ENCODE measurements at places on chromosomes 12 and 14. TPM values are rescaled to one million over a fixed set of nuclear protein-coding genes. Genes with fewer than 3 reads are reported as not detected.

DNA sequence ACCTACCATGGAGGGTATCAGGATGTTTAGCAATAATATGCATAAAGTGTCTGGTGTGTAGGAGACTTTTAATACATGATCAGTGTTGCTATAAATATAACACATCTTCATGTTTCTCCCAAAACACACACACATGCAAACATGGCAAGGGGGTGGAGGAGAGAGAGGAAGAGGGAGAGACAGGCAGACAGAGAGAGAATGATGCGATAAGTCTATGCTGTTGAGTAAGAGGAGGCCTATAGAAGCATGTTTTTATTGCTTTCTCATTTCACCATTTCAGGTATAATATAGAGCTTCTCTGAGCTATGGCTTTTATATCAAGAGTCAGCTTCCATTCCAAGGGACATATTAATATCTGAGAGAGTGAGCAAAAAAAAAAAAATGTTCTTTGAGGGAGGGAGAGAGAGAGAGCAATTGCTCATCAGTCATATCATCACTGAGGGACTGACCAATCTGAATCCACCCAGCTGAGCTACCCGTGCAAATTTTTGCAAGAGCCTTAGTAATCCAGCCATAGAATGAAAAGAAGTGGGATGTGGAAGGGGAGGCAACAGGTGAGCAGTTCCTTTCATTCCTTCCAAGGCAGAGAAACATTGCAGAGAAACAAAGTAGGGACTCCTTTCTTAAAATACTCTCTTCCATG, 54.8 kb upstream of the RASSF8 start:
- no peak for DNase-seq

DNA sequence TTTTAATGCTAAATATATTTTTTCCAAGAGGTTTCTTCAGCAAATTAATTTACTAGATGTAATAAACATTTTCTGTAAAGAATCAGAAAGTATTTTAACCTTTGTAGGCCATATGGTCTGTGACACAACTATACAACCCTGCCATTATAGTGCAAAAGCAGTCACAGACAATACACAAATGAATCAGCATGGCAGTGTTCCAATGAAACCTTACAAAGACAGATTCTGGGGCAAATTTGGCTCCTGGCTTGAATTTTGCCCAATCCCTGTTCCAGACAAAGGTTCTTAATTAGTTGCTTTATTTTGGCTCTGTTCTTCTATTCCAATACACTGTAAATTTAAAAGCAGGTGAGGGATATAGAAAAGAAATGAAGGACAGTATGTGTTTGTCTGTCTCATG, 352.5 kb downstream of the C12orf50 start:
- DNase-seq: no peak

Gene GALNT6
- 2.0 TPM for polyA plus RNA-seq

GRCh38 chr14:77059276-77059915, 30.9 kb upstream of the IRF2BPL start:
- no peak for DNase-seq

DNA sequence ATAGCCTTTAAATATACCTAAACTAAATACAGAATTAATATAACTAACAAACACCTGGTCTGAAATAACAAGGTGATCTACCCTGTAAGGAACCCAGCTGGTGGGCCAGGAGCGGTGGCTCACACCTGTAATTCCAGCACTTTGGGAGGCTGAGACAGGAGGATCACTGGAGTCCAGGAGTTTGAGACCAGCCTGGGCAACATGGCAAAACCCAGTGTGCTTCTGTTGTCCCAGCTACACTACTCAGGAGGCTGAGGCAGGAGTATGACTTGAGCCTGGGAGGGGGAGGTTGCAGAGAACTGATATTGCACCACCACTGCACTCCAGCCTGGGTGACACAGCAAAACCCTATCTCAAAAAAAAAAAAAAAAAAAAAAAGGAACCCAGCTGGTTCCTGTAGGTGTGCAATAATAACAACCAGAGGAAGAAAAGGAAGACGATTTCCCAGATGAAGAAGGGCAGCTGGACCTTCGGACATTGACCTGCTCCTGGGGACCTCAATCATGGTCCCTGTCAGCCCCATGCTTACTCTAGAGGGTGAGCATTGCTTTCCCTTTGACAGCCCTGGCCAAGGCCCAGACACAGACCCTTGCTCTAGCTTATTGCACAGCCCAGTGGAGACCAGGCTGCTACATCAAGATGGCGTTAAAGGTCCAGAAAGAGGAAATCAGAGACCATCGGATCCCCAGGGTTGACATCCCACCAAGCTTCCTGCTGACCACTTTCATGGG, 5.4 kb downstream of the FOS start:
- DNase-seq: no peak

GRCh38 chr12:123591702-123592481, 7.5 kb downstream of the TMED2 start:
- no peak for DNase-seq

DNA sequence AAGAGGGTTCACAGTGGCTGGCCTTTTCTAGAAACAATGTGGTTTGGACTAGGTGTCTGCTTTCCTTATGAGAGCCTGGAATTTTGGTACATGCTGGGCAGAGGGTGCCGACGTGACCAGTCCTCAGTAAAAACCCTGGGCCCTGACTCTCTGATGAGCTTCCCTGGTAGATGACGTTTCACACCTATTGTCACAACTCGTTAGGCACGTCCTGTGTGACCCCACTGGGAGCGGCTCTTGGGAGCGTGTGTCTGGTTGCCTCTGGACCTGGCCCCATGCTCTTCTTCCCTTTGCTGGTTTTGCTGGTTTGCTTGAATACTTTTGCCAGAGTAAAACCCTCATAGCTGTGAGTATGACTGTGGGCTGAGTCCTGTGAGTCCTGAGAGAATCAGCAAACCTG, 136.9 kb downstream of the RIMBP2 start:
- DNase-seq: no peak

All from right lung (tissue), 10 donors.